AG09309 (cell line): ENCODE measurements at places on chromosomes 6 and 20.

- DNase-seq = no peak
Observed at GRCh38 chr6:79902046-79902445, 45.3 kb downstream of the ELOVL4 start.

GRCh38 chr20:53050338-53050737 lies 78.2 kb downstream of the TSHZ2 start:
- DNase-seq = no peak

- no peak for DNase-seq
Observed at GRCh38 chr20:13320702-13321101, 99.6 kb downstream of the ISM1 start.

DNA sequence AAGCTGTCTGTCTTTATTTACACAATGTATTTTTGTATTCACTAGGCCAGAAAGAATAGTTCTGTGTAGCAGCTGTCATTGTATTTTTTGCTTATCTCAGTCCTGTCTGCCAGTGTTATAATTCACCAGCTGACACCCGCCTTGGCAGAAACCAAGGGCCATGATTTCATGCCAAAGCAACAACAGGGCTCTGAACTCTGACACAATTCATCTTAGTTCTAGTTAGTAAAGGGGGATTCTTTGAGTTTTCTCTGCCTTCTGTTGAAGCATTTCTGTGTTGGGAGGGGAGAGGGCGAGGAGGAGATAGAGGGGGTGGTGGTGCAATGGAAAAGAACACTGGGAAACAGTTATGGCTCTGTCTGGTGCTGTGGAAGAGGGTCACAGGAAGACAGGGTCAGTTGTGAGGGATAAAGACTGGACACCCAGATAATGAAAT lies 684.6 kb upstream of the MARCKS start:
- DNase-seq = no peak
